ENCODE measurements at places on chromosomes 7 and 10.

DNA sequence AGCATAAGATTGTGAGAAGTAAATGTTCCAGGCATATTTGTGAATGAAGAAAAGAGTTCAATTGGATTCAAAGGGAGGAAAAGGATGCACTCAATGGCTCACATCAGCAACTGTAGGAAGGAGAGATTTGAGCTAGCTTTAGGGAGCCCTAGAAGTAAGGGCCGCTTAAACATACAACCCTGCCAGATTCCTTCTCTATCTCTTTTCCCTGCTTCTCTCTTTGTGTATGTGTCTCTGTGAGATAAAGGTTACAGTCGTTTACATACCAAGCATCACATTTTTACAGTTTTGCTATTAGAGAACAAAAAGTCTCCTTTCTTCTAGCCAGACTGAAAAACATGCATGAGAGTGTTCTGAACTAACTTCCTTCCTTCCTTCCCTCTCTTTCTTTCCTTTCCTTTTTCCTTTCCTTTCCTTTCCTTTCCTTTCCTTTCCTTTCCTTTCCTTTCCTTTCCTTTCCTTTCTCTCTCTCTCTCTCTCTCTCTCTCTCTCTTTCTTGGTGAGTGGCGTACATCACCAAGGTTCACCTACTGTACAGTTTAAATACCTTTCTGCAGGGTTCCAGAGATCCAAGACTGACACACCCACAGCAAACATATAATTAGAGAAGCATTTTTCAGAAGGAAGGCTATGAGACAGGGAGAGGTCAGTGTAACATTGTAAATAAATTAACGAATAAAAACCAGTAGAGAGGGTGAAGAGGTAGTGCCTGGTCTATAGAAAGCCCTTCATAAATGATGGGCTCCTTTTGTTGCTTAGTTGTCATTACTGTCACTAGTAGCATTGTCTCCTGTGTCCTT, 240.4 kb downstream of the ARL4A start:
- DNase-seq, result no peak

DNA sequence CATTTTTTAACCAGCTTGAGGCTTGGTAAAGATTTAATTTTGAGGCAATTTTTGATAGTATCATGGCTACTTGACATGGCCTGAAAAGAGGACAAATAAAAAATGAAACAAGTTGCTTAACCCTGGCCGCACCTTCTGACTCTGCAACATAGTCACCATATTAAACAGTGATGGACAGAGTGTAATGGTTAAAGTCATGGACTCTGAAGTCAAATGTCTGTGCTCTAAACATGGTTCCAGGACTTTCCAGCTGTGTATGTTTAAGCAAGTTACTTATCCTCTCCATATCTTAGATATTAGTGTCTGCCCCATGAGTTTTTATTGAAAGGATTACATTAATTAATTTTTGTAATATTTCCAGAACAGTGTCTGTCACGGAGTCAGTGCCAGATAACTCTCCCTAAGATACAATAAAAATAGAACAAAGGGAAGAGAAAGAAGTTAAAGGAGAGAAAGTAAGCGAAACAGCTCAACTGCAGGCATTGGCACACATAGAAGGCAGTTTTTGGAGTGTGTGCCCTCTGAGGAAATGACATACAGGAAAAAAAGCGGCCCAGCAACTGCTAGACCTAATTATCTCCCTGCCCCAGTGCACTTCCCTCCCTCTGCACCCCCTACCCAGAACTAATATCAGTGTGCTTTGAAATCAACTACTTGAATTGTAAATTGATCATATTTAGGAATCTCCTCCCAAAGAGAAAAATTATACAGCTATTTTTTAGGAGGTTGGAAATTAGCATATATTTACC, 65.3 kb downstream of the MACC1 start:
- no peak for DNase-seq

- no peak for DNase-seq
These were observed 19.4 kb downstream of the MCM10 start for GRCh38 chr10:13180788-13181187.

DNA sequence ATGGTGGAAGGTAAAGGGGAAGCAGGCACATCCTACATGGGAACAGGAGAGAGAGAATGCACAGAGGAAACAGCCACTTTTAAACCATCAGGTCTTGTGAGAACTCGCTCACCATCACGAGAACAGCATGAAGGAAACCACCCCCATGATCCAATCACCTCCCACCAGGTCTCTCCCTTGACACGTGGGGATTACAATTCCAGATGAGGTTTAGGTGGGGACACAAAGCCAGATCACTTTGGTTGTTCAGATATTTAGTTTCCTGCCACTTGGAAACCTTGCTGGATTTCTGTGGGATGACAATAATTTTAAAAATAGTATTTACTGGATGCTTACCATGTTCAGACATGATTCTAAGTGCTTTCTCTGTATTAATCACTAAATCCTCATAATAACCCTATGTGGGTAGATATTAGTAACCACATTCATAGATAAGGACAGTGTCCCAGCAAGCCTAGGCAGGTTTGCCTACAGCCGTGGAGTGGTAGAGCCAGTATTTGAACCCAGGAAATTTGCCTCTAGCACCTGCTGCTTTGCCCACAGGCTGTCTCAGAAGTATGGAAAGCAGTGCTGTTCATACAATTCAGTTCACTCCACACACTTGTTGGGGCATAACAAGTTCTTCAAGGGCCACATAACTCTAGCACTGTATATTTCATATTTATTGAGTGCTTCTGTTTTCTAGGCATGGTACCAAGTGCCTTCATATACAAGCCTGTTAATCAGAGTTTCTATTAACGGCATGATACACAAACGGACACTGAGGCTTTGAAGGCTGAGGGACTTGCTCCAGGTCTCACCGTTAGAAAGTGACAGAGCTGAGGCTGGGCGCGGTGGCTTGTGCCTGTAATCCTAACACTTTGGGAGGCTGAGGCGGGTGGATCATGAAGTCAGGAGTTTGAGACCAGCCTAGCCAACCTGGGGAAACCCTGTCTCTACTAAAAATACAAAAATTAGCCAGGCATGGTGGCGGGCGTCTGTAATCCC, 8.3 kb downstream of the TLL2 start:
- no peak for DNase-seq
